Activated CD8-positive, alpha-beta memory T cell treated with anti-CD3 and anti-CD28 coated beads, Interleukin-2, amount 10 ng/mL, durations not matched to agents 7 days and 5 days (primary cell): ENCODE measurements at places on chromosomes 2 and 18. TPM values are rescaled to one million over a fixed set of nuclear protein-coding genes. Genes with fewer than 3 reads are reported as not detected.

Gene ADCY3
- 81.4 TPM for total RNA-seq

Gene ACOXL
- total RNA-seq, result 0.96 TPM

Gene ALPP
- total RNA-seq, result not detected

Gene DHX57
- 18.2 TPM for total RNA-seq

Gene BCL2
- total RNA-seq, result 118 TPM

Gene GCG
- not detected for total RNA-seq

Gene KLHL29
- 0.09 TPM for total RNA-seq
